ENCODE measurements at places on chromosomes 6 and 20. TPM values are rescaled to one million over a fixed set of nuclear protein-coding genes. Genes with fewer than 3 reads are reported as not detected.
A peak's percentile ranks its signal among the peaks of the same experiment; 100 is the strongest.

DNA sequence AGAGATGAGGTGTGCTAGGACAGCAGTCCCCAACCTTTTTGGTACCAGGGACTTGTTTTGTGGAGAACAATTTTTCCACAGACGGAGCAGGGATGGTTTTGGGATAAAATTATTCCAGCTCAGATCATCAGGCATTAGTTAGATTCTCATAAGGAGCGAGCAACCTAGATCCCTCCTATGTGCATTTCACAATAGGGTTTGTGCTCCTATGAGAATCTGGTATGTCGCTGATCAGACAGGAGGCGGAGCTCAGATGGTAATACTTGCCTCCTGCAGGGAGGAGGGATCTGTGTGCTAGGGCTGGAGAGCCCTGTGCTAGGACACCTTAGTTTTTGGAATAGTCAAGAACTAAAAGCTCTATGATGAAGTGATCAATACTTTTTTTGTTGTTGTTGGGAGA lies 2.5 kb downstream of the SMIM13 start:
- DNase-seq, result peak; percentile 16

- DNase-seq, result peak; percentile 69
These were observed 141.5 kb downstream of the GMDS start for GRCh38 chr6:2103765-2104523.

- DNase-seq, result no peak
These were observed 217.3 kb upstream of the RREB1 start for GRCh38 chr6:6890400-6890858.

DNA sequence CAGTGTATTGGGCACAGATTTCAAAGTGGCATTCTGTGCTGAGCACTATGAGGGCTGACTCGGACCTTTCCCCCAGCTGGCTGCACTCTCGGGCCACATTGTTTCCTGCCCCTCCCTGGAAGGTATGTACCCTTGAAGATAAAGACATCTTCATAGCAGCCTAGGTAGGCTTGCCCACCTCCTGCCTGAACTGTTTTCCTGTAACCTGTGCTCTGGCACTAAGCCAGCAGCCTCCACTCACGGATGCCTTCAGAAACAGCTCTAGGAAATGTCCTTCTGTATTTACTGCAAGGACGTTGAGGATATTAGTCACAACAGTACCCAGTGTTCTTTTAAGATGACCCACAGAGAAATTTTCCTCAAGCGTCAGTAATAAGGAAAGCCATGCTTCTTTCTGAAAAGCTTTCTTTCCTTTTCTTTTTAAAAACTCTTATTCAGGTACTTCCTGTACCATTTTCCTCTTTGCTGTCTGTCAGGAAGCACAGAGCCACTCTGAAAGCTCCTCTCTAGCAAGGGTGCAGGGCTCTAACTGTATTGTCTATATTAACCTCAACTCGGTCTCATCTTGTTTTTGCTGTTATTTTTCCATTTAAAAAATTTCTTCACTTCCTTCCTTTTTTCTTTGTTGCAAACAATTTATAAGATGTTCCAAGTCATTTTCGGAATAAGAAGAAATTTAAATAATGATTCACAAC lies 43.5 kb downstream of the TTI1 start:
- no peak for DNase-seq

- no peak for DNase-seq
These were observed 42.5 kb downstream of the HLA-G start for GRCh38 chr6:29870104-29870503.

- DNase-seq, result no peak
These were observed 23.0 kb downstream of the MAP1LC3A start for GRCh38 chr20:34581341-34582184.

GRCh38 chr6:124226396-124226795 lies 422.7 kb downstream of the NKAIN2 start:
- DNase-seq, result peak; percentile 2

The USP49 gene
- 6.4 TPM for polyA plus RNA-seq

The THEMIS gene
- not detected for polyA plus RNA-seq

The SLC35F1 gene
- 2.8 TPM for polyA plus RNA-seq

The PBOV1 gene
- polyA plus RNA-seq, result not detected

Data from muscle of leg (tissue), 16 donors.